Esophagus mucosa (tissue), 1 donor: ENCODE measurements at places on chromosomes 6 and 20. TPM values are rescaled to one million over a fixed set of nuclear protein-coding genes. Genes with fewer than 3 reads are reported as not detected.

The SOX4 gene
- total RNA-seq: 10.5 TPM

The UNC5CL gene
- 0.56 TPM for total RNA-seq

The TMEM244 gene
- total RNA-seq: not detected

The FKBP1A gene
- 164 TPM for total RNA-seq

The RAMACL gene
- 0.88 TPM for total RNA-seq

The NRSN1 gene
- not detected for total RNA-seq

The COMMD7 gene
- 16.1 TPM for total RNA-seq

The SHLD1 gene
- 6.4 TPM for total RNA-seq

The SLC13A3 gene
- total RNA-seq: 0.92 TPM

The TFAP2A gene
- 59.6 TPM for total RNA-seq

The METTL24 gene
- total RNA-seq: not detected

The BPIFB1 gene
- 8.3 TPM for total RNA-seq

The KIAA1755 gene
- 0.32 TPM for total RNA-seq

The ZNF341 gene
- 1.6 TPM for total RNA-seq

The DBNDD2 gene
- total RNA-seq: 22.6 TPM

The FAXC gene
- total RNA-seq: 1.6 TPM

The ADGB gene
- not detected for total RNA-seq

The CTCFL gene
- total RNA-seq: not detected

The FAM209B gene
- 0.44 TPM for total RNA-seq

The SMOC2 gene
- 1.9 TPM for total RNA-seq

The SLC22A2 gene
- total RNA-seq: not detected

The RSPH9 gene
- total RNA-seq: not detected

The ELMO2 gene
- 30.0 TPM for total RNA-seq

The SNAP91 gene
- not detected for total RNA-seq

The SALL4 gene
- total RNA-seq: 0.44 TPM

The DEFB124 gene
- not detected for total RNA-seq

The TPX2 gene
- total RNA-seq: 32.6 TPM

The SLC32A1 gene
- total RNA-seq: not detected

The PROKR2 gene
- total RNA-seq: not detected

The SMPD2 gene
- 12.3 TPM for total RNA-seq

The OOEP gene
- total RNA-seq: 0.36 TPM

The SEMG1 gene
- total RNA-seq: not detected

The ADGRB3 gene
- total RNA-seq: 0.20 TPM

The IP6K3 gene
- 0.08 TPM for total RNA-seq

The TFAP2C gene
- 30.8 TPM for total RNA-seq

The PTCRA gene
- not detected for total RNA-seq

The PSORS1C1 gene
- total RNA-seq: 0.20 TPM

The ORC3 gene
- 10.4 TPM for total RNA-seq

The PRDM13 gene
- total RNA-seq: not detected

The RAD21L1 gene
- total RNA-seq: not detected

The MEP1A gene
- total RNA-seq: not detected

The CCHCR1 gene
- total RNA-seq: 11.1 TPM

The XKR7 gene
- total RNA-seq: not detected

The HLA-DRB1 gene
- 17.3 TPM for total RNA-seq
